ENCODE measurements at places on chromosomes 12 and 14.

DNA sequence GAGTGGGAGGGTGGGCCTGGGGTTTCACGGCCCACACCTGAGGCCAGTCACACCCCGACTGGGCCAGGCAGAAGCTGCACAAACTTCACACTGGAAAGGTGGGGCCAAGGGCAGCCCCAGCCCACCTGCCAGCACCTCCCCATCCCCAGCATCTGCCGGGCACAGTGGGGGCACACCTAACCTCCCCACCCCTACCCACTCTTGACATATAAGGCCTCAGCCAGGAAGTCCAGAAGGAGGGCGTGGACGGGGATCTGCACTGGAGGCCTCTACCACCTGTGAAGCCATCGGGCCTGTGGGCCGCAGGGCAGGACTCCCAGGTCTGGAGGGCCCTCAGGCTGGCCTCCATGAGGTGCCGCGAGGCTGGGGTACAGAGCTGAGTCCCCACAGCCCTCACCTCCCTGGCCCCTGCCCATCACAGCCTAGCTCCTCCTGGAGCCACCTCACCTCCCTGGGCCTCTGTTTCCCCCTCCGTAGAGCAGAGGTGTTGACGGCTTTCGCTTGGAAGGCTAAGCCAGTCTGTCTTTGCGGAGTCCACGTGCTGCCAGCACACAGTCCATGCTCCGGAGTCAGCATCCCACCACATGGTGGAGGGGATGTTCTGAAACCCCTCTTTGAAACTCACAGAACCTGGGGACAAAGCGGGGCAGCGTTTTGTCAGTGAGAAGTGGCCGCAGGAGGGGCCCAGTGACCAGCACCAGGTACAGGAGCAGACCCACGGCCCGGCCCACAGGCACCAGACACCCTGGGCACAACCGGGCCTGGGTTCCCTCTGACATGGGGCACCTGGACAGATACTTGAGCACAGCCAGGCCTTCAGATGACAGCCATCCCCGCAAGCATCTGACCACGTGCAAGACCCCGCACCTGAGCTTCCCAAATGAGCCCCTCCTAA lies 38.2 kb upstream of the INF2 start:
- no peak for DNase-seq

- DNase-seq: no peak
Observed at GRCh38 chr14:72788255-72788654, 105.6 kb downstream of the DPF3 start.

DNA sequence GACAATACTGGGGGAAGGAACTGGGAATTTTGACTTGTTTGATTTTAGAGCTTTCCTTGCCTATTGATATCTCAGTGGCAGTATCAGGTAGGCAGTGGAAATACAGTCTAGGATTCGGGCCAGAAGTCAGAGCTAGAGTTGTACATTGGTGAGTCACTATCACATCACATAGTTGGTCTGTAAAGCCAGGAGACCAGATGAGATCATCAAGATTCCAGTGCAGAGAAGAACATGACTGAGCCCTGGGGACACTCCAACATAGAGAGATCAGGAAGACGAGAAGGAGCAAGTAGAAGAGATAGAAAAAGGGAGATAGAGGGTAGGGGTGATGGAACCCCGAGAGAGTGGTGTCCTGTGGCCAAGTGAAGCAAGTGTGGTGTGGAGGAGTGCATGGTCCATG lies 46.6 kb upstream of the NR1H4 start:
- no peak for DNase-seq

DNA sequence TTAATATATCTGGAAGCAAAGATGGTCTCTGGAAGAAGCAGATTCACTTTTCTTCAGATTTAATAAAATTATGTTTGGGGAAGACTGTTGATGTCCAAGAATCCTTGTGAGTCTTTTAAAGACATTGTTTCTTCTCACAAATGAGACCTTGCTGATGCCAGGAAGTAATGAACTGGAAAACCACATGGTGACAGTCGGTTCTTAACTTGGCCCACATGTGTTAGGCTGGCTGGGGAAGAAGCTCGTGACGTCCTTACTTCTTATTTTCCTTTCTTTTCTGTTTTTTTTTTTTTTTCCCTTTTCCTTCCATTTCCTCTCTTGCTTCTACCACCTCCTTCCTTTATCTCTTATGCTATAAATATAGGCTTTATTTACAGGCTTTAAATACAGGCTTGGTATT lies 950.2 kb downstream of the BCL11B start:
- DNase-seq: no peak

DNA sequence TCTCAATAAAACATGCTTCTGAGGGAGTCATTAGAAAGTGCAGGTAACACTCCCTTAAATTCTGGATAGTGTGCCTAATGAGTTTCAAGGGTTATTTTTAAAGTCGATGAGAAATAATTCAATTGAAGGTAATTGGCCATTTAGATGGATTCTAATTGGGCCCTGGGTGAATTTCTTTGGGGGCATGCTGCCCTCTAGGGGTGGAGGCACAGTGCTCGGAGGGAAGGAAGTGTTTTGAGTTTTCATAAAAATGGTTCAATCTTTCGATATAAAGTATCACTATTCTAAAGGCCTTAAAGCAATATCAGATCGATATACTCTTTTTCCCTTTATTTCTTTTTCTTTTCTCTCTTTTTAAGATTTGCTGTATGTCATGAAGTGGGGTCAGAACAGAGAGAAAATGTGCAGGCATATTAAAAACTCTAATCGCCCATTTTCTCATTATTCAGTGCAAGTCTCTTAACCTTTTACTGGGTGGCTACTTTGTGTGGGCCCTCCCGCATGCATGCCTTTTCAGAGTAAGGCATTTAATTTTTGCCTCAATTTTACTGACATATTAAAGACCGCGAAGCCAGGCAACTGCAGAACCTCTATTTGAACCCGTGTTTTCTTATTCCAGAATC lies 25.5 kb downstream of the NKX2-8 start:
- no peak for DNase-seq

GRCh38 chr12:77720258-77720657 lies 110.4 kb upstream of the NAV3 start:
- no peak for DNase-seq

- no peak for DNase-seq
Observed at GRCh38 chr12:55720071-55720564, at the start of gene RDH5. Gene RDH5 (plus strand): TSS chr12:55720393. CDS start chr12:55721185, 792 bp downstream.

DNA sequence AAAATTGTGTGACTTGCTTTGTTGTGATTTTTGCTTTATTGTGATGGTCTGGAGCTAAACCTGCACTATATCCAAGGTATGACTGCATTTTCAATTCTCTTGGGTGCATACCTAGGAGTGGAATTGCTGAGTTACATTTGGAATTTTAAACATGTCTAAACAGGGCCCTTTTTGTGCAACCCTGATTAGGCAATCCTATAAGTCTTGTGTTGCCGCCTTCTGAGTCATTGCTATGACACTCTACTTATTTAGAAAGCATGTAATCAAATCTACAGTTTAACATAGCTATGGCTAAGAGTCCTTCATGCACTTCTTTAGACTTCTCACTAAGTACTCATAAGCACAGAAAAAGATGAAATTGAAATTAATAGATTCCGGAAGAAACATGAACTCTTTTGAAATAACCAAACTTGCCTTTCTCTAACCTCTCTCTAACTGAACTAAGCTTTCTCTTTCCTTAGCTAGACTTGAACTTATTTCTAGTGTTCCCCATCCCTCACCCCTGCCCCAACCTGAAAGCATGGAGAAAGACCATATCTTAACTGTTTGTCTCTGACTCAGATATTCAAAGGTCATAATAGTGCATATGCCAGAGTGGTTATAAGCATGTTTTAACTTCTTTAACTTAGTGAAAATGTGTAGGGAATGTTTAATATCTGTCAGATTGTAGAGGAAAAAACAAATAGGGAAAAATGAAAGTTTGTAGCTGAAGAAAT lies 203.0 kb downstream of the SNAPC1 start:
- no peak for DNase-seq

DNA sequence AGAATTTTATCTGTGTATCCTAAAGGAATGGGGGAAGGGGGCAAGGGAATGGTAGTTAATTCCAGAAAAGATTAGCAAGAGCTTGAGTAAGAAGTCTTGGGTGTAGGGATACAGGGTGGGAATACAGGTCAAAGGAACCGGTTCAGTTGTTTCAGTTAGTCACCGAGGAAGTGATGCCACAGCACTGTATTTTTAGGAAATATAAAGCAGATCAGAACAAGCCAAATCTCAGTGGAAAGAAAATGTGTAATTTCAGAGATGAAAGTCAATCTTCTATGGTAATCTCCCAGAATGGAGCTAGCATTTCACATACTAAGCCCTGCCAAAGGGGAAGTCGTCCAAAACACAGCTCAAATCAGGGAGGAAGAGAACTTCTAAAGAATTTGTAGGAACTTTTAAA lies 4.7 kb upstream of the TUBA1C start:
- DNase-seq: no peak

DNA sequence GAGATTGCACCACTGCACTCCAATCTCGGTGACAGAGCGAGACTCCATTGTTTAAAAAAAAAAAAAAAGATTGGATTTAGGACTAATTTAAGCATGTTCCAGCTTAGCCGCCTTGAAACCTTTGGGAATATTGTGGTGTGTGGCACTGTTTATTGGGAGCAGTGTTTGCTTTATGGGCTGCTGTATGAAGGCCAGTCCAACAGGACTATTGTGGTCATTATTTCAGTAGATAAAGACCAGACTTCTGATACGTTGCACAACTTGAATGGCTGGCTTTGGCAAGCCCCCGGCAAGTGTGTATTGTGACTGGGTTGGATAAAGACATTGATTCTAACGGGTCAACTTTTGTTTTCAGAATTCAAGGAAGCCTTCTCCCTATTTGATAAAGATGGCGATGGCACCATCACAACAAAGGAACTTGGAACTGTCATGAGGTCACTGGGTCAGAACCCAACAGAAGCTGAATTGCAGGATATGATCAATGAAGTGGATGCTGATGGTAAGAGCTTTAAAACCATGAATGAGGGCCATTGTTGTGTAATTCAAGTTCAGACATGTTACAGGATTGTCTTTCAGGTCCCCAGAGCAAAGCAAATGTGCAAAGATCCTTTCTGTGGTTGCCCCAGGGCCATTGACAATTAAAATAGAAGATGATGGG lies 4.2 kb downstream of the CALM1 start:
- DNase-seq: no peak

Data from activated T-cell treated with anti-CD3 and anti-CD28 coated beads for 1 hour (primary cell).